Mucosa of descending colon (tissue), 3 donors: ENCODE measurements at places on chromosomes 6 and 20. TPM values are rescaled to one million over a fixed set of nuclear protein-coding genes. Genes with fewer than 3 reads are reported as not detected.

DNA sequence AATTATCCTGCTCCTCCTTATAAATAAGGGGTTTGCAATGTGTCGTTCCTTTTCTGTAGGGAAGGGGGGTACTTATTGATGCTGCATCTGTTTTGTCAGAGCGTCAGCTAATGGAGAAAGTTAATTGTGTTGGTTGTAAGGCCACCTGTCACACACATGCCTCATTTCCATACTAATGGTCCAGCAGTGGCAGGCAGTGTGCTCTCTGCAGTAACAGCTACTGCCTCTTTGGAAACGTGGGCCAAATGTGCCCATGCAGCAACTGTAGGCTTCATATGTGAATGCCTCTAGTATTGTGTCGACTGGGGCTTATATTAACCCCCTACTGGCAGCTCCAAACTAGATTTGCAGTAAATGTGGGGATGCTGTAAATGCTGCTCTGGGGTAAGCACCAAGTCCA lies 56.3 kb upstream of the OLIG3 start:
- no peak for DNase-seq

DNA sequence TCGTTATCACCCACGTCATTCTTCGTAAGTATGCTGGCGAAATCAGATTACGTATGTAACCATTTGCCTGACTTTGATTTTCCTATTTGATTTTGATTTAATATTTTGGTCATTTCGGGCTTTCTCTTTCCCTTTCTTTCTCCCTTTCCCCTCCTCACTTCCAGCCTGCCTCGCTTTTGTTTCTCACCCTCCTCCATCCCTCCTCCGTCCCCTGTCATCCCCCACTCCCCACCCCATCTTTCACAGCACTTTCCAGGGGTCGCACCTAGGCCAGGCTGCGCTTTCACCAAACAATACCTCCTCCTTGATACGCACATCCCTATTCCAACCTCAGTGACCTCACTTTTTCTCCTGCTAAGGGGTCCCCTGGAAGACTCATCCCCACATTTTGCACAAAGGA lies 194.6 kb upstream of the SNX9 start:
- no peak for DNase-seq

- DNase-seq = no peak
Observed at GRCh38 chr6:130065609-130066156, 47.3 kb downstream of the L3MBTL3 start.

DNA sequence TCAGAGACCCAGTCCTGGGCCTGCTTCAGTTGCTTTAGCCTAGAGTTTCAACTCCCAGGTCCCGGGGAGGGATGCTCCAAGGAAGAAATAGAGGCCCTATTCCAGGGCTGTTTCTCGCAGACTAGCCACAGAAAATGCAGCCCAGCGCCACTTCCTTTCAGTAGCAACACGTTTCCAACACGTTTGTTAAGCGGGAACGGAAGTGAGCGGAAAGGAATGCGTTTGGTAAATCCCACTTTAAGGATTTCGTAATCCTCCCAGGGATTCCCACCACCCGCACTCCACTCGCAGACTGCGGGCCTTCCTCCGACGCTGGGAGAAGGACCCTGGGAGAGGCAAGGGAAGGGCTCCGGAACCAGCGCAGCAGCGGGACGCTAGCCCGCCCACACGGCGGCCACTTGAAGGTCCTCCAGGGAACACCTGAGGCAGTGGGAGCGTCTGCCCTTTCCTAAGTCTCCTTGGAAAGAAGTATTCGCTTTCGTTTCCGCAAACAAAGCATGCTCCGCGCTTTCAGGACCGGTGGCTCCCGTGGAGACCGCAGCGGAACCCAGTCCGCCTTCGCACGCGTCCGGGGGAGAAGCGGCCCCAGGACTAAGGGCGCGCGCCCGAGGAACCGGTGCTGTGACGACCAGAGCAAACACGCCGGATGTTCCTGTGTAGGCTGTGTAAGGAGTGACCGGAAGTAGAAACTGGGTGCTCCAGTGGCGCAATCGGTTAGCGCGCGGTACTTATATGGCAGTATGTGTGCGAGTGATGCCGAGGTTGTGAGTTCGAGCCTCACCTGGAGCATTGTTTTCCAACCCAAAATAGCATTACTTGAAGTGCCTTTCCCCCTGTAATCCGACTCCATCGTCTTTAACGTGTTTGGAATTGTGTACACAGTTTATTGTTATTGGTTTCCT lies 227.6 kb upstream of the PRSS16 start:
- peak; percentile 84 for DNase-seq

DNA sequence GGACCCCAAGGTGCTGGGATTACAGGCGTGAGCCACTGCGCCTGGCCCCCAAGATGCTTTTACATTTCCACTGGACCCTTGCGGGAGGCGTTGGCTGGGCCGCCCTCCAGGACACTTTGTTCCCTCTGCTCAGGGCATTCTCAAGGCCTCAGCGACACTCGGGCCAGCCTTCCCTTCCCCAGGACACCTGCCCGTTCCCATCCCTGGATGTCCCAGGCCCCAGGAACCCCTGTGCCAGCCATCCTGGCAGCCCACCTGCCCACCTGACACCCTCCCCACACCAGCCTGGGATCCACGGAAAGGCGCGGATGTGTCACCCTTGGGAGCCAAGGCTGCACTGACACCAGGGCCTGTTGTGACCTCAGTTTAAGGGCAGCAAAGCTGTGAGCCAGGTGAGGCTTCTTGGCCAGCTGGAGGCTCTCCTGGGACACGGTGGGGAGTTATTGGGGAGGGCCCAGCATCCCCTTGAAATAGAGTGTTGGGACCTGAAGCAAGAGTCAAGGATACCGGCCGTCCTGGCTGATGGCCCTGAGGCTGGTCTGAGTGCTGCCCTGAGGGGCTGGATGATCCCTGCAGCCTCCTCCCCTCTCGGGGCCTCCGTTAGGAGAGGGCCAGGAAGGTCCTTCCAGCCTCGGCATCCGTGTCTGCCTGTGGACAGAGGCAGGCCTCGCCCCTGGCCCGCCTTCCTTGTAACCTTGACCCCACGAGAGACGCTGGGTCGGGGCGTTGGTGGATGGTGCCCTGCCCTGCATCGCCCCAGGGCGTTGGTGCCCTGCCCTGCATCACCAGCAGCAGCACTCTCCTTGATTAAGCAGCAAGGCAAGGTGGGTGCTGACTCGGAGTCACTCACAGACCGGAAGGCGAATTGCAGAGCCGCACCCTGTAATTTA lies 84.2 kb upstream of the BHLHE23 start:
- peak; percentile 53 for DNase-seq

DNA sequence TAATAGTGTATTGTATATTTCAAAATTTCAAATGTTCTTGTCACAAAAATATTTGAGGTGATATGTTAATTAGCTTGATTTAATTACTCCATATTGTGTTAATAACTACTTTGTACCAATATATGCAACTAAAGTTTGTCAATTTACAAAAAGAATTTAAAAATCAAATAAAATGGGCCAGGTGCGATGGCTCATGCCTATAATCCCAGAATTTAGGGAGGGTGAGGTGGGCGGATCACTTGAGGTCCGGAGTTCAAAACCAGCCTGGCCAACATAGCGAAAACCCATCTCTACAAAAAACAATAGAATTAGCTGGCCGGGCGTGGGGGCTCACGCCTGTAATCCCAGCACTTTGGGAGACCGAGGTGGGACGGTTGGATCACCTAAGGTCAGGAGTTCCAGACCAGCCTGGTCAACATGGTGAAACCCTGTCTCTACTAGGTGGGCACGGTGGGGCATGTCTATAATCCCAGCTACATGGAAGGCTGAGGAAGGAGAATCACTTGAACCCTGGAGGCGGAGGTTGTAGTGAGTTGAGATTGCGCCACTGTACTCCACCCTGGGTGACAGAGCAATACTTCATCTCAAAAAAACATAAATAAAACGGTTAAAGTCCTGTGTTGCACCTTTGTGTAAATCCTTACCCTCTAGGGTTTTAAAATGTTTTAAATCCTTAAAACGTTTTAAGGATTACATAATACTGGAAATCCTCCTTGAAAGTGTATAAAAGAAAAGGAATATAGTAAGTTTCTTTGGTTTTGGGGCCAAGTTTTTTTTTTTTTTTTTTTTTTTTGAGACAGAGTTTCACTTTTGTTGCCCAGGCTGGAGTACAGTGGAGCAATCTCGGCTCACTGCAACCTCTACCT lies 4.0 kb downstream of the HSPA1B start:
- no peak for DNase-seq

DNA sequence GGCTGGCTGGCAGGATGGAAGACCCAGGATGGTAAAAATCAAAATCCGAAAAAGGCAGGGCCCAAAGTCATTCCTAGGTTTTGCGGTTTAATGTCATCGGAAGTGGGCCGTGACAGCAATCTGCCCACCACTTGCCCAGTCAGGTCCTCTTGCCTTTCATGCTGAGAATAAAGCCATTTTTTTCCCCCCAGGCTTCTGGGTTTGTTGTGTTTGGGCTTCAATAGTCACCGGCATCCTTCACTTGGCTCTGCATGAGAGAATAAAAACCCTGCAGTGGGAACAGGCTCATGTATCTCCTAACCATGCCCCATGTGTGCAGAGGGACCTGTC lies 56.1 kb downstream of the MEP1A start:
- no peak for DNase-seq

- peak; percentile 25 for DNase-seq
Observed at GRCh38 chr20:56343861-56344381, 14.9 kb upstream of the FAM210B start.

GRCh38 chr6:39215640-39216158 lies 13.6 kb downstream of the KCNK5 start:
- no peak for DNase-seq

- no peak for DNase-seq
Observed at GRCh38 chr6:73690056-73690455, 5.9 kb upstream of the CD109 start.

- no peak for DNase-seq
Observed at GRCh38 chr6:170424604-170425126, 118.1 kb downstream of the FAM120B start.

DNA sequence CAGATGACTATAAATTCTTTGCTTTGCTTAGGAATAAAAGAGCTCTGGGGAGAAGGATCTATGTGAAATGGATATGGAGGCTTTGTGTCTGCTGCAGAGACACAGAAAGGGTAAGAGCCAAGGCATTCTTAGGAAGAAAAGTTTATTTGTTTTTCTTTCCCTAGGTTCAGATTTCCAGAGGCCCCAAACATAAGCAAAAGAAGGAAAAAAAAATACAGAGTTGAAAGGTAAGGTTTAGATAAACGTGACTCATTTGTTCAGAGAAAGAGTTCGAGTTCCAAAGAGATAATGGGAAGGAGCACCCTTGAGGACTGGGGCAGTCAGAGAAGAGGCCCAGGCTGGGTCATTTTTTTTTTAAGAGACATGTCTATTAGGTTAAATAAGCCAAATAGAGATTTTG lies 27.4 kb upstream of the BMP5 start:
- DNase-seq = no peak

DNA sequence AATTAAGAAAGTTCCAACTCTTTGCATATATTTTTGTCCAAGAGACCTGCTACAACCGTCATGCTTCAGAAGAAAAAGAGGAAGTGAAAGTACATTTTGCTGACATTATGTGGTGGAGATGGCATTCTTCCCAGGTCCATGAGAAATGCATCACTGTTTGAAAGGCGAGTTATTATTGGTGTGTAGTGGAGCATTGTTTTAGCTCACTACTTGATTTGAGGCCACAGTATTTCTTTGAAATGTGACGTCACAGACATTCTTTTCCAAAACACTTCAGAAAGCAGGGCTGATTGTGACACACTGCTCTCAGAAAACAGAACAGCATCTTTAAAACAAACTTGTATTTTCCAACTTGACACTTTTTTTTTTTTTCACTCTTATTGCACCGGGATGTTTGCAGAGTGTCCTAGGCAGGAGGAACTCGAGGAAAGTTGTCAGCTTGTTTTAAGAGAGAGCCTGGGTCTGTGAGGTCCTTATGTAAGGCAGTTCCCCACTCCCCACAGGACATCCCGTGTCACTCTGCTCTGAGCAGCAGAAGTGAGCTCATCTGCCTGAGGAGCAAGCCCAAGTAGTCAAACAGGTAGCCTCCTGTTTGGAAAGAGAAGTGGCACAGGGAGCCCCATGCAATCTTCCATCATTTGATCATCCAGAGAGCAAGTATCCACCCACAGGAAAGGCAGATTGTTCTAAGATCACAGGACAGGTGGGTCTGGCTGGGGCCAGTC lies 1.1 kb downstream of the SPTLC3 start:
- peak; percentile 71 for DNase-seq

CLVS2 gene
- total RNA-seq = 0.03 TPM

PPIL6 gene
- 0.67 TPM for total RNA-seq

SLC32A1 gene
- total RNA-seq = not detected

BPIFB6 gene
- total RNA-seq = not detected
